Iris pigment epithelial cell (primary cell): ENCODE measurements at places on chromosomes 6 and 20.

GRCh38 chr6:109626311-109626710 is 64.7 kb downstream of the AK9 start:
- no peak for DNase-seq

GRCh38 chr20:23251779-23252178 is 98.8 kb upstream of the NXT1 start:
- DNase-seq: no peak

- no peak for DNase-seq
Measured at GRCh38 chr20:10404023-10404628, 29.9 kb downstream of the MKKS start.

GRCh38 chr20:51382111-51382985 is 160.2 kb downstream of the NFATC2 start:
- no peak for DNase-seq

GRCh38 chr6:17883665-17884497 is 103.6 kb downstream of the KIF13A start:
- no peak for DNase-seq

GRCh38 chr20:35823937-35824336 is 52.1 kb downstream of the PHF20 start:
- DNase-seq: no peak

- DNase-seq: no peak
Measured at GRCh38 chr6:54614499-54615195, 231.9 kb upstream of the FAM83B start.

DNA sequence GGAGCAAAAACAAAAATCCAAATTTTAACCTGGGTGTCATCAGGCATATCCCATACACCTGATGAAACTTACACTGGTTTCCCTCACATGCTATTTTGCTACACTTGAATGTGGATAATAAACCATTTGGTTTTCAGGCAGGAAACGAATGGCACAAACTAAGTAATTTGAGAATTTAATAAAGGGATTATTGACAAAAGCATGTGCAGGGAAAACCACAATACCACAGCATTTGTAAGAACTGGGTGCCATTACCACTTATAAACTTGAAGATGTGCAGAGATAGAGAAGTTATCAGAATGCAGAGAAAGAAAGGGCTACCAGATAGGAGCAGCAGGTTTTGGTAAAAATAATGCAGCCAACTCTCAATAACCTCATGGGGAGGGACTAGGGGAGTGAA is 151.2 kb downstream of the RFX6 start:
- DNase-seq: no peak

DNA sequence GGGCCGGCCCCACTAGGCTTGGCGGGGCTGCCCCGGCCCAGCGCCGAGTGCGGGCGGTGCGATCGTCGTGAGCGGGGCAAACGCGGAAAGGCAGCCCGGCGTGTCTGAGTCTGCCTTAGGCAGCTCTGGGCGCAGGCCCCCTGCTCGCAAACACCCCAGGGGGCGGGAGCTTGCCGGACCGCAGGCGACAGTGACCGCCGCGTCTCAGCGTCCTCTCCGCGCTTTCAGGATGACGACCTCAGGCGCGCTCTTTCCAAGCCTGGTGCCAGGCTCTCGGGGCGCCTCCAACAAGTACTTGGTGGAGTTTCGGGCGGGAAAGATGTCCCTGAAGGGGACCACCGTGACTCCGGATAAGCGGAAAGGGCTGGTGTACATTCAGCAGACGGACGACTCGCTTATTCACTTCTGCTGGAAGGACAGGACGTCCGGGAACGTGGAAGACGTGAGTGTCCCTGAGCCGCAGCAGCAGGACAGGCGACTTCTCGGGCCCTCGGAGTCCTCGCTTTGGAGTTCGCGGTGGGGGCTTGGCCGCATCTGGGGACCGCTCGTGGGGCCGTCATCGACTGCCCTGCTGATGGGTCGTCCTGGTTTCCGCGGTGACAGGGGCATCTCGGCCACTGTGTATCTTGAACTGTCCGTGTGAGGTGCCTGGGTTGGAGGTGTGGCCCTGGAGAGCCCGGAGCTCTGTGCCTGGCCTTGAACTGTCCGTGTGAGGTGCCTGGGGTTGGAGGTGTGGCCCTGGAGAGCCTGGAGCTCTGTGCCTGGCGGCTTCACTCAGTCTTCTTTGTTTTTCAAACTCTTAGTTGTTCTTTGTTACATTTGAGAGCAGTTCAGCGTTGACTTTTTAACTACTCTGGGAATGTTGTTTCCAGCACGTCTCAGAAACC is 786 bp downstream of the ADRM1 start:
- peak; percentile 25 for DNase-seq

- DNase-seq: no peak
Measured at GRCh38 chr6:104788400-104788799, 71.3 kb downstream of the HACE1 start.

DNA sequence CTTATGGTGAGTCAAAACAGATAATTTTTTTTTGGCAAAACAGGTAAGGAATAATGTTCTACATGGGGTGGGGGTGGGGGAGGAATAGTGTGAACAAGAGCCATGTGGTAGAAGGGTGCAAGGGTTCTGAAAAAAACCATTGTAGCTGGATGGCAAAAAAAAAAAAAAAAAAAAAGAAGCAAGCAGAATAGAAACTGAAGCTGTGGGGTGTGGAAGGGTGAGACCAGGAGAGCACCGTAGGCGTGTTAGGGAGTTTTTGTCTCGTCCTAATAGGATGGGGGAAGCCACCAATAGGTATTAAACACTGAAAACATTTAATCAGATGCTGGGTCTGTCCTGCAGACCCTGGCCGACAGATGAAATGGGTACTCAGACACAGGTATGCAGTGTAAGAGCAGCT is 110.1 kb downstream of the ADTRP start:
- no peak for DNase-seq

DNA sequence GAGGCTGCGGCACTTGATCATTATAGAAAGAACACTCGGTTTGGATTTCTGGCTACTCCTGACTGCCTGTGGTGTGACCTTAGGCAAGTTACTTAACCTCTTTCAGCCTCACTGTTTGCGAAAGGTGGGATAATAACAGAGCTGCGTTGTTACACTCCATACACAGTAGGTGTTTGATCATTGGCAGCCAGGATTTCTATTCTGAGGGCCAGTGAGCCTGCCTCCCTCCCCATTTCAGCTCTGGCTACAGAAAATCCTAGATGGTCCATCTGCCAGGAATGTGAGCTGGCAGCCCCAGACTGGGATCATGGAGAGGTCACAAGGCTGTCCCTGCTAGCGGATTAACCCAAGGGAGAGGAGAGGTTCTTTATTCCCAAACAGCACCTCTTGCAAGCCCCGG is 2.7 kb downstream of the KCNB1 start:
- DNase-seq: no peak

GRCh38 chr6:164087870-164088269 is 673.4 kb downstream of the QKI start:
- DNase-seq: no peak

DNA sequence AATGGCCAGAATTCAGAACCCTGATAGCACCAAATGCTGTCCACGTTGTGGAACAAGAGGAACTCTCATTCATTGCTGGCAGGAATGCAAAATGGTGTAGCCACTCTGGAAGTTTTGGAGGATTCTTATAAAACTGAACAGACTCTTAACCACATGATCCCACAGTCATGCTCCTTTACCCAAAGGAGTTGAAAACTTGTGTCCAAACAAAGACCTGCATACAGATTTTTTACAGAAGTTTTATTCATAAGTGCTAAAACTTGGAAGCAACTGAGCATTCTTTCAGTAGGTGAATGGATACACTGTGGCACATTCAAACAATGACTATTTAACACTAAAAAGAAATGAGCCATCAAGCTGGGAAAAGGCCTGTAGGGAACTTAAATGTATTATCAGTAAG is 32.5 kb downstream of the PREP start:
- DNase-seq: no peak

DNA sequence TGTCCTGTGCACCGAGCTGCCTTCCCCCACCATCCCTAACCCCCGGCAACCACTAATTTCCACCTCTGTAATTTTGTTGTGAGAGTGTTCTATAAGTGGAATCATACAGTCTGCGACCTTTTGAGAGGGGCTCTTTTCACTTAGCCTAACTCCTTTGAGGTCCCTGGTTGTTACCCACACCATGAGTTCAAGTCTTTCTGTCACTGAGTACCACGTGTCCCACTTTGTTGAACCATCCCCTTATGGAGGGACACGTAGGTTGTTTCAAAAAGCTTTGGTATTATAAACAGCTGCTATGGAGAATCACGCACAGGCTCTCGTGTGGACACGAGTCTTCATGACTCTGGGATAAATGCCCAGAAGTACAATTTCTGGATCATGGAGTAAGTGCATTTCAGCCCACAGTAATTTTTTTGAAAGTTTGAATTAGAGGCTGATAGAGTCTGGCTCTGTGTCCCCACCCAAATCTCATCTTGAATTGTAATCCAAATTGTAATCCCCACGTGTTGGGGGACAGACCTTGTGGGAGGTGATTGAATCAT is 9.5 kb downstream of the FAM209B start:
- DNase-seq: no peak

DNA sequence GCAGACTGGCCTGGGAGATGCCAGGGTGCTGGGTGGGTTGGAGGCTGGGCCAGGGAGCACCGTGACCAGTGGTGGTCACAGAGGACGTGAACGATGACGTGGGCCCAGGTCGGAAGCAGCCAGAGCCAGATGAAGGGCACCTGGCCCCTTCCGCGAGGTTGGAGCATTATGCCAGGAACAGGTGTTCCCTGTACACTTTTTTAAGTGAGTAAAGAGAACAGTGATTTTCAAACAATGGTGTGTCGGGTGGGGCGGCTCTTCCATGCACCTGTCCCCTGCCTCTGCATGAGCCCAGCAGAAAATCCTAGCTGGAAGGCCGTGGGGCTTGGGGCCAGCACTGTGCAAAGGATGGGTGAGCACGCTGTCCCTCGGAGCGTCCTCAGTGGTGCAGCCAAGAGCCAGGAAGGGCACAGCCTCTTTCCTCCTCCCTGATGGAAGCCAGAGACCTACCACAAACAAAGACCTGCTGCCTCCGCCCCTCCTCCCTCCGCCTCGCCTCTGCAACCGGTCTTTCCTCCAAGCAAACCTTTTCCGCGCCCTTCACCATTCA is 350.5 kb downstream of the ZFAND3 start:
- no peak for DNase-seq

DNA sequence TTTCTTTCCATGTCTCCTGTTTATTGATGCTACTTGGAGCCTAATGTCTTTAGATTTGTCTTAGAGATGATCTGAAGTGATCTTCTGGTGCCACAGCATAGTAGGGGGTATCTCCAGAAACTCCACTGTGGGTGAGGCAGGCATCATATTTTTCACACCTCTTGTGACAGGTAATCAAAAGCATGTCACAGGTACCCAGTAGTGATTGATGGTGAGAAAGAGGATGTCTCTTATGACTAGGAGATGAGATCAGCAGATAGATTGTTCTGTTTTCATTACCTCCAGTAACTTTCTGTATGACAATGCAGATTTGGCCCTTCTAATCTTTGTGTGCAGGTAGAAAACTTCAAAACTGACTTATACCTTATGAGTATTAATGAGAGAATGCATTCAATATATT is 13.5 kb downstream of the NCOA7 start:
- DNase-seq: no peak
